Vagina (tissue), 2 donors: ENCODE measurements at places on chromosomes 5 and 9.

GRCh38 chr9:125747765-125748445, 732 bp downstream of the PBX3 start:
- DNase-seq = no peak

DNA sequence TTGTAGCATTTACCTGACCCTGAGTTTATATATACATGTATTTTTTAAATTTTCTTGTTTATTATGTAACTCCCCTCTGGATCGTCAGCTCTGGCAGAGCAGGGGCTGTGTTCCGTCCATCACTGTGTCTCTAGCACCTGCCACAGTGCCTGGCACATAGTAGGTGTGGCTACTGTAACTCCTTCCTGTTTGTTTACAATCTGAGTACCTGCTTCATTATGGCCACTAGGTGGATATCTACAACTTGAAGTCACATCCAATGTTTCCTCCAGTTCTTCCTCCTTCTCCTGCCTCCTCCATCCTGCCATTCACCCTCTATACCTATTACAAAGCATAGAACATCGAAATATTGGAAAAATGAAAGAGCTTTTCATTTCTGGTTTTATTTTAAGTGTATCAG, 14.2 kb upstream of the PPP1R2B start:
- no peak for DNase-seq

- DNase-seq = no peak
These were observed 146.4 kb downstream of the HACD4 start for GRCh38 chr9:20884985-20885593.

DNA sequence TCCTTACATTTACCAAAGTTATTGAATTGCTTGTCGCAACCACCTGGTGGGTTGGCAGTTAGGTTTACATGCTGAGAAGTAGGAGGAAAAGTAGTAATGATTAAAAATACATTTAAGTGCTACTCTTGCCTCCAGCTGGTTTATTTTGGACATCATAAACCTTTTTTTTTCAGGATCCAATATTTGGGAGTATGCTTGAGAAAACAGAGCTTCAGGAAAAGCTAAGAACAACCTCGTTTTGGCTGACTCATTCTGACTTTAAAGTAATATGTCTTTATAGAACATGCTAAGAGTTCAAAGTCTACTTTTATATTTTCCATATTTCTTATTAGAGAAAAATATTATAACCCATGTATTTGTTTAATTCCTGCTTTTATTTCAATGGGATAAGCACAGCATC, 41.7 kb upstream of the BNC2 start:
- DNase-seq = no peak

DNA sequence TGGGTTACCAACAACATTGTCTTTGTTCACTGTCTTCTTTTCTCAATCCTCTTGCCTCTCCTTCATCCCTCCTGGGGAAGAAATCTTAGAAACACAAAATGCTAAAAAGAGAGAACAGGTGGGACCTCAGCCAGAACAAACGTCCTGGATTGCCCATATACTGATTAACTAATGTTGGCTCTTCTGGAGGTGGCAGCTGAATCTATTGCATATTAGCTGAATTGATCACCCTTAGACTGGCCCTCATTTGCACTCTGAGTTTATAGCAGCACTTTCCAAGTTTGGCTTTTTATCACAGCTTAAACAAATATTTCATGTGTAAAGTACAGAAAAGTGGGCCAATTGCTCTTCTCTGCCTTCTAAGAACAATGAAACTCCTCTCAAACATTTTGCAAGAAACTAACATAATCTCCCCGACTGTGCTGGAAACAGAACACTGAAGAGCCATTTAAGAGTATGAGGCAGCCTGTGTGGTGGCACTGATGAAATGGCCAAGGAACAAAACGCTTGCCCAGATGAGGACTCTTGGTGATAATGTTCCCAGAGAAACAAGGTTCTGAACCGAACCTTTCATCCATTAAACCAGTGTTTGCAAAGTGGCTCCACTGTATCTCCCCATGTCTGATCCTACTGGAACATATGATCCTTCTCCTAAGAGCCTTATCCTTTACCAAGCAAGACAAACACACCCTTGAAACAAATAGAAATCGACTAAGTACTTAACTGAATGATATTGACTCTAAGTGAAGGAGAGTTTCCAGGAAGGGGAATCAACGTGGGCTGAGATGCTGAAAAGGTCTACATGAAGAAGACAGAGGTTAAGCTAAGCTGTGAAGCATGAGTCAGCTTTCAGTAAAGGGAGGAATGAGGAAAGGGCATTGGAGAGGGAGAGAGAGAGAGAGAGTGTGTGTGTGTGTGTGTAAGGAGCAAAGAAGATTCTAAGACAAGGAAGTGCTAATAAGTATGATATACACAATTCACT, 83.2 kb upstream of the LIFR start:
- no peak for DNase-seq
